NAMALWA (cell line): ENCODE measurements at places on chromosomes 13 and 19.

DNA sequence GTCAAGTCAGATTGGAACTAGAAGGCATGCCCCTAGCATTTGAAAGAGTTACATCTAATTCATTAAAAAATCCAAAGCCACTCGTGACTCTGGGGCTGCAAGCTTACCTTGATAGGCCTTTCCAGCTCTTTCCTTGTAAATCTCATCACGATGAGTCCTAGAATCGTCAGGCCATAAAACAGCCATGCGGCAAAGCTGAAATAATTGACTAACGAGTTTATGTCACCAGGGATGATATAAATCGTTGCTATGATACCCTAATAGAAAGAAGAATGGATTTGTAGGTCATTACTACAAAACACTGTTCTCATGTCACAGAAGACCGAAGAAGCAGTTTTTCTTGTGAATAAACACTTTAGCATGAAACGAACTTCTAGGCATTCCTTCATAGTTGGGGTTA is 27.5 kb downstream of the SLC7A9 start:
- no peak for DNase-seq

DNA sequence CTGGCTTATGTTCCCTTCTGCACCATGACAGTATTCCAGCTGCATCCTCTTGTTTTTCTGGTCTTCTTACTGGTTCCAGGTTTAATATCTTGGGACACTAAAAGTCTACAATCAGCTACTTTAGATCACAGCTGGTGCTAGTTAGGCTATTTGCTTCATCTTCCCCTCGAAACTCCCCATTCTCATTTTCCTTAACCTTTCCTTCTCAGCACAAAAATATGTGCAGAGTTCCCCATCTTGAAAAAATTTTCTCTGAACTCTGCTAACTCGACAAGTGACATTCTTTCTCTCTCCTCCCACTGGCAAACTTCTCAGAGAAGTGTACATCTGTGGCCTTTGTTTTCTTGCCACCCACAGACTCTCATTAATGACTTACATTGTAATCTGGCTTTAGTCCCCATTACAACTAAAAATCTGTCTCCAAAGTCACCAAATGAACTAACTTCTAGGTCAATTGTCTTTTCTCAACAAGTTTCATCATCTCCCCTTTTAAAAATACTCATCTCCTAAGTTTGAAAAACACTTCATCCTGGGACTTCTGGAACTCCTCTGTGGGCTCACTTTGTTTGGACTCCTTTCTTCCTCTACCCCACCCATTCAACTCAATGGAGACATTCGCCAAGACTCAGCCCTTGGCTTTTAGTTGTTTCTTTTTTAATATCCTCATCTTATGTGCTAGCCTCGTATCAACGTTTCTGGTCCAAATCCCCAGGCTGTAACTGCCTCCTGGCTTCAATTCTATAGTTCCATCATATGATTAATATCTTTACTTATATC is 7.1 kb upstream of the KL start:
- no peak for DNase-seq

DNA sequence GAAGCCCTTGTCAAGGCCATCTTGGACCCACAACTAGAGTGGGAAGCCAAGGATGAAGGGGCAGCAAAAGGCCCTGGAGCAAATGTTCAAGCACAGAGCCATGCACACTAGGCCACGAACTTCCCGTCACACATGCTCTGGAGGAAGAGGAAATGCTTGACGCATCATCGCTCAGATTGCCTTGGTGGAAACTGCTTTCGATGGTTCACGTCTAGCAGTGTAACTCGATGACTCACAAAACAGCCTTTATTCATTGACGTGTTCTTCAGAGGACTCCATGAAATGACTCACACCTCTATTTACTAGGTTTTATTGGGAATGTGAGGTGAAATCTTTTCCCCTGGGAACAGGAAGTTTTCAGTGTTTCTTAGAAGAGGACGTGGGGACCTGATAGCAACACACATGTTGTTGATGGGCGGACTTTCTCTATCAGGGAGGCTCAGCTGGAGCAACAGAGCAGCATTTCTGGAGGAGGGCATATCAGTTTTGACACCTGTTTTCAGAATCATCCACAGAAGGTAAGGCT is 79.8 kb upstream of the FLT1 start:
- DNase-seq: no peak

DNA sequence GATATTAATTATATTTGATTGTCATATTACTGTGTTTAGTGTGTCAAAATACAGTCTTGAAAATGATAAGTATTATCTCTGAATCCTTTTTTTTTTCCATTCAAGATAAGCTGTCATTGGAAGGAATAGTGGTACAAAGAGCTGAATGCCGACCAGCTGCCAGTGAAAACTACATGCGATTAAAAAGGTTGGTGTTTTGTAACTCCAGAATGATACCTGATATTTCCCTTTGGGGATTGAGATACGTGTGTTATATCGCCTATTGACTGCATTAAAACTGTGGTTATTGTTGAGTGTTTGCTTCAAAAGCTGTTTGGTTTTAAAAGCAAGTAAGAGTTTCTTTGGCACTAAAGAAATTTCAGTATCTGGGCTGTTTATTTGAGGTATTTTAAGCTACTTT is 6.5 kb upstream of the KCTD4 start:
- DNase-seq: no peak

DNA sequence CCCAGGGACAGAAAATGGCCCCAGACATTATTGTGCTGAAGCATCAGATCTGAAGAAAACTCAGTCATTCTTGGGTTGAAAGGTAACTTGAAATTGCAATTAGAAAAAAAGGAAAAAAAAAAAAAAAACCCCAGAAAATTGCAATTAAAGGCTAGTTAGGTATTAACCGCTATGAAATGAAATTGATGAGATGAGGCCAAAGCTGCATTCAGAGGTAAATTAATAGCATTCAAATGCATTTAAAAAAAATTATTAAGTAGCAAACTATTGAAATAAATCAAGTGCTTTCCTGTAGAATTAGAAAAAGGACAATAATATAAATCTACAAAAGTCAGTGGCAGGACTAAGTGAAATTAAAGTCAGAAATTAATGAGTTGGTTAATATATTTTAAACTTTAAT is 6.4 kb downstream of the PGLS start:
- no peak for DNase-seq

DNA sequence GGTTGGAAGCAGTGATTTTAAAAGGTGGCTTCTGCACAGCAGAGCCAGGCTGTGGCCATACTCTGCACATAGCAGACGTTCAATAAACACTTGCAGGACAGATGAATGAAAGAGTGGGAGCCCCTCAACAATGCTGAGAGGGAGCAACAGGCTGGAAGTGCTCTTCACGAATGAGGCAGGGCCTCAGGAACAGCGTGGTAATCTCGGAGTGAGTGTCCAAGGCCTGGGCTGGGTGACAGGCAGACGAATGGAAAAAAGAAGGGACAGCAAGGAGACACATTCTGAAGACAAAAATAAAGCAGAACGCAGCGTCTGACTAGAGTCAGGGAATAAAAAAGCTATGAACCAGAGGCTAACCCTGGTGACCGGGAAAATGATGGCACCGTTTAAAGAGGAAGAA is 11.1 kb downstream of the GJA3 start:
- DNase-seq: no peak

GRCh38 chr19:29745253-29745652 is 30.2 kb upstream of the C19orf12 start:
- DNase-seq: no peak

DNA sequence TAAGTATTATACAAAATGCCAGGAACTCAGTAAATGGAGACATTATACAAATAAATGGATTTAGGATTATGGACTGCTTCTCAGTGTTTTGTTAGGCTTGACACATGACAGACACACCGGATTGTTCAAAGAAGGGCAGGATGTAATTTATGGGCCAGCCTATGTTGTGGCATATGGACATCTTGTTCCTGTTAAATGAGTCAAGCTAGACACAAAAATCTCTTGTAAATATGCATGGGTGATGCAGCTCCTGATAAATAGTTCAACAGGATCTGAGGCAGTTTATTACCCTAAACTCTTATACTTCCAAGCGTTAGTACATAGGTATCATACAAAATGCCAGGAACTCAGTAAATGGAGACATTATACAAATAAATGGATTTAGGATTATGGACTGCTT is 502.3 kb downstream of the TBC1D4 start:
- DNase-seq: no peak

GRCh38 chr19:51749979-51750378 is 1.7 kb downstream of the FPR1 start:
- no peak for DNase-seq

DNA sequence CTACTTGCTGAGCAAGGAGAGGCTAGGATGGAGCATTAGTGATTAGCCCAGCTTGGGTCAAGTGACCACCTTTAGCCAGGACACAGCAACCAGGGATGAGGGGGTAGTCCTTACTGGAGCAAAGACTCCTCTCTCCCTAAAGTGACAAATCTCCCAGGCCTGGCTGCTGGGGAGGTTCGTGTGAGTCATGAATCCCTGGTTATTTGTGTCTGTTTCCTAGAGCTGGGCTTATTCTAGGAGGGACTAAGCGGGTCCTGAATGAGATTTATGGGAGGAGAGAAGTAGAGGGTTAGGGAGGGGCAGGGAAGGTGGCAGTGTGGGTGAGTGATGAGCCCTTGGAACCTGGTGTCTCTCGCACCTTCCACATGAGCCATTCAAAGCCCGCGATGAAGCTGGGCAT is 487.3 kb downstream of the TSHZ3 start:
- DNase-seq: no peak

DNA sequence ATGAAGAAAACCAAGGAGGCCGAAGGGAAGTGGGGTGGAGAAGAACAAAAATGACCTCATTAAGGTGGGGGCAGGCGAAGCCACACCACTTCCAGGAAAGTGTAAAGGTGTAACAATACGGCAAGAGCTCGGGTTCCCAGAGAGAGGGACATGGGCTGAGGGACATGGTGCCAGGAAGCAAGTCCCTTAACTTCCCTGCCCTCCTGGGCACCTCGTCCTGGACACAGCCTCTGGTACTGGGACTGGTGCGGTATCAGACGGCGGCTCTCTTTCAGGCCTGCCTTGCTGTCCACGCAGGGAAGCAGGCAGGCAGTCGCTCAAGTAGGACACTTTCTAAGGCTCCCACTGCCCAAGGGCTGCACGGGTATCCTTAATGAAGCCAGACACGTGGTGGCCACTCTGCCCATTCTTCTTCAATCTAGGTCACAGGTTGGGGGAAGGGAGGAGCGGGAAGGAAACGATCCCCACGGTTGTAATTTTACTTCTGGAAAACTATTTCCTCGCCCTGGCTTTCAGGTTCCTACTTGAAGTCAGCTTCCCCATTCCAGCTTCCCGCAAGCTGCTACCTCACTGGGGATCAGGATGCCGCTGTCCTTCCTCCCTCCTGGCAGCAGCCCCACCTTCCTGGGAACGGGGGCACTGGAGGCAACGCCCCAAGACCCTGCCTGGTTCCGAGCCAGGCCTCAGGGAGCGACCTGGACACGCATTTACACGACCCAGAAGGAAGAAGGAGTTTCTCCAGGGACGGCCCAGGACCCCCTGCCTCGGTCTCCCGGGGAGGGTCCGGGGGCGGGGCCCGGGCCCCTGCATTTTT is 1.2 kb downstream of the AP3D1 start:
- no peak for DNase-seq

DNA sequence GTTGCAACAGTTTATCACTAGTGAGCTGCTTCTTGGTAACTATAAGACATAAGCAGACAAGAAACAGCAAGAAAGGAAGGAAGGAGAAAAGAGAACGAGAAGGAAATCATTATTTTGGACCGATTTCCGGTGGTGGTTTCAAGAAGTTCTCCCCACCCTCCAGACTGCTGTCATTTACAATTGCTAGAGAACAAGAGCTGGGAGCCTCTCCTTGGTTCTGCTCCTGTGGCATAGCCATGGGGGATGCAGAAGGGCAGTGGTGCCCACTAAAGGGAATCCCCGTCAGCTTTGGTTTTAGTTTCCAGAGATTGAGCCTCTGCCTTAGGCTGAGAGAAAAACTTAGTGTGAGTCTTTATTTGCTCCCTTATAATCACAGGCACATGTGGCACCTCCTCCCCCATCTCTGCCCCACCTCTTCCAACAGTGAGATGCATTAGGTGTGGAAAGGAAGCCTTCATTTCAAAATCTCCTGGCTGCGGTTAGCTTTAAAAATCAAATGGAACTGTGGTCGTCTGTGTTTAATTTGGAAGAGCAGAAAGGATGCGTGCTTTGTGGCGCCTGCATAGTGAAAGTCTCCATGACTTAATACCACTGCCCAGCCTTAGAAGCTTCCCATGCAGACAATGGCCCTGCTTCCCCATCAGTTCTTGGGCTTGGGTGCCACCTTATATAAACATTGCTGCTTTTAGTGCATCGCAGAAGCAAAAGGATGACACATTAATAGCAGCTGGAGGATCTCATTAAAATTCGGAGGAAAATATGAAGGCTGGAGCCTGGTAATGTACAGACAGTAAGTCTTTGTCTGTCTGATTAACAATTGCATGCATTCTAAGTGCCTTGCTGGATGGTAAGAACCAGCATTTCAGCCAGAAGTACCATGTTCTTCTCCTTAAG is 25.0 kb downstream of the LRCH1 start:
- no peak for DNase-seq

DNA sequence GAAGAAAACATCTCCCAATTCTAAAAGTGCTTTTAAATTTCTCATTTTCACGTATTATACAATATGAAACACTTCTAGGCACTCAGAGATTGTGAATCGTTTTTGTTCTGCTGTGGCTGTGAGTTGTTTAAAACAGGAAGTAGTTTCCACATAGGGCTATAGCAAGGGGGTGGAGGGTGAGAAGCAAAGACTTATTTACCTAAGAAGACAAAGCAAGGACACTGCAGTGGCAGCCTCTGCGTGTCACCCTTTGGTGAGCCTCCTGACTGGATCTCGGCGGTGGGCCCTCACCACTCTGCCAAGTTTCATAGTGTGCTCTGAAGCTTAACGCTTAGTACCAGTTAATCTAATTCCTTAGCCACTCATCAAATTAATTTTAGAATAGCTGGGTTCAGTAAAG is 56.8 kb downstream of the TNFSF13B start:
- peak; percentile 43 for DNase-seq

DNA sequence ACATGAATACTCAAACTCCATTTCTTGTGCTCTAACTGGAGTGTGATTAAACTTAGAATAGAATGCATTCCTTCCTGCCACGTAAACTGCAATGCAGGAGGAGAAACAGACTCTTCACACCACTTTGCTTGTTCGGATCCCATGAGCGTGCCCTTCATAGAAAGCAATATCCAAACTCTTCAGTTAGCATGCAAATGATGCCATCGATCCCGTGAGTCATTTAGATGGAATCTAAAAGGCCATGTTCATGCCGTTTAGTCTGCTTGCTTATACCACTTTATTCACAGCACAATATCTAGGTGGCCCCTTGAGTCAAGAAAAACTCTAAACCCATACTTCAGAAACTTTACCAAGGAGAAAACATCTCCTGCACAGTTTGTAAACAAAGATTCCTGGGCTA is 225.8 kb downstream of the OXGR1 start:
- no peak for DNase-seq

DNA sequence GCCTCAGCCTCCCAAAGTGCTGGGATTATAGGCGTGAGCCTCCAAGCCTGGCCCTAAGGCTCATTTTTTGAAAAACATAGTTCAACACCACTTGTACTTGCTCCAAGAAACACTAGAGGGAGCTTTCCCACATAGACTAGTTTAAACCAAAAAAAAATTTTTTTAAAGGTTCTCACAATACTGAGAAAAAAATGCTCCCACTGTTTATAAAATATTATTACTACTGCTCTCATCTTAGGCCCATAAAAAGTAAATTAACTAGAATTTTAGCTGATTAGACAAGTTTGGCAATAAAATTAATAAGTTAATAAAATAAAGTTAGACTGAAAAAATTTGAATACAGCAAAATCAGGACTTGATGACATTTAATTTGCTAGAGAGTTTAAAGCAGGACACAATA is 109.5 kb downstream of the TBC1D4 start:
- peak; percentile 80 for DNase-seq
